ENCODE measurements at places on chromosomes 12 and 14.

DNA sequence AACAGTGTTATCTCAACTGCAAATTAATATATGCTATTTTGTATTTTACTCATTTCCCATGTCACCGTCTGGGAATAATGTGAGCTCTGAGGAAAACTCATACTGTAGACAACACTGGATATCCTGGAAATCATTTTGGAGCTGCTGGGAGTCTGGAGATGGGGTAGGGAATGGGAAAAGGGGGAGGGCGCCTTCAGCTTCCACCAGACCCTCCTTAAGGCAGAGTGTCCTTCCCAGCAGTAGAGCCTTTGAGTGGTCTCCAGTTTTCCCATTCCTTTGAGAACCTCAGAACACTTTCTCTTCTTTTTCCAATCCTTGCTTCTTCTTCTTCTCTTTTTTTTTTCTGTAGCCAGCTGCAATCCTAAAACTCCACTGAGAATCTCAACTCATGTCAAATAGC is 5.4 kb upstream of the LRIG3 start:
- DNase-seq = no peak

DNA sequence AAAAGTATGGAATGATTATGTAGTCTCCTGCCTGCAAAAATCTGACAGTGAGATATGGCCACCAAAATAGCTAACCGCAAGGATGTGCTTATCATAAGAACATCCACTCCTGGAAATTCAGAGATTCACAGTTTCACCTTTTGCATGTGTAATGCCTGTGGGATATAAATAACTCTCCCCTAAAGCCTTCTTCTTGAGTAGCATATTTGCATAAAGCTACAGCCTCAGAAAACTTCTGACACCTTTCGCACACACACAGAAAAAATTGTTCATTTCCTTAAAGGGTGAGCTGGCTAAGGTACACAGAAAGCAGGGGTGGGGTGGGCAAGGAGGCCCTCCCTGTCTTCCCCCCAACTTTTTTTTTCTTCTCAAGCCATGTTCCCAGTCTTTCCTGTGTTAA is 3.1 kb upstream of the IGF1 start:
- no peak for DNase-seq

- DNase-seq = no peak
Observed at GRCh38 chr12:50059440-50060119, 2.2 kb downstream of the ASIC1 start.

- DNase-seq = no peak
Observed at GRCh38 chr12:61871485-61871810, 388.8 kb upstream of the USP15 start.

DNA sequence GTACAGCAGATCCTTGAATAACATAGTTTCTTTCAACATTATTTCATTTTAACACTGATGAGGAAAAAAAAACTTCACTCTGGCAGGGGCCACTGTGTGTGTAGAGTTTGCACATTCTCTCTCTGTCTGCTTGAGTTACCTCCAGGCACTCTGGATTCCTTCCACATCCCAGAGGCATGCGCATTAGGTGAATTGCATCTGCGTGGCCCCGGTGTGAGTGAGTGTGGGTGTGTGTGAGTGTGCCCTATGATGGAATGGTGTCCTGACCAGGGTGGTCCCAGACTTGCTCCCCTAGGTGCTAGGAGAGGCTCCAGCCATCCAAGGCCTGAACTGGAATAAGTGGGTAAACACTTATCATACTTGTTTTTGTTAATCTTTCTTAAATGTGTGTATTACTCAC is 90.6 kb upstream of the LRIG3 start:
- no peak for DNase-seq

DNA sequence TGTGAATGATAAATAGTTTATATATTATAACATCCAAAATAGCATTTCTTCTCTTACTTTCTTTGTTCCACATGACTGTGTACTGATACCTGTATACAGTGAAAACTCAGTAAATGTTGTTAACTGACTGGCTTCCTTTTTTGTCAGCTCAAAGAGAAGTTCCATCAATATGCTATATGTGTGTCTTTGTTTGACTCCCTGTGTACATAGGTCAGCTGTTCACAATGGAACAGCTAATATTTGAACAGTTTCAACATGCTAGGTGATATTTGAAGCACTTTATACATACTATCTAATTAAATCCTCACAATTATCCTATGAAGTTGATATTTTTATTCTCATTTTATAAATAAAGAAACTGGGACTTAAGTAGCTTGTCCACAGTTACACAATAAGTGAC is 15.3 kb upstream of the KICS2 start:
- no peak for DNase-seq

DNA sequence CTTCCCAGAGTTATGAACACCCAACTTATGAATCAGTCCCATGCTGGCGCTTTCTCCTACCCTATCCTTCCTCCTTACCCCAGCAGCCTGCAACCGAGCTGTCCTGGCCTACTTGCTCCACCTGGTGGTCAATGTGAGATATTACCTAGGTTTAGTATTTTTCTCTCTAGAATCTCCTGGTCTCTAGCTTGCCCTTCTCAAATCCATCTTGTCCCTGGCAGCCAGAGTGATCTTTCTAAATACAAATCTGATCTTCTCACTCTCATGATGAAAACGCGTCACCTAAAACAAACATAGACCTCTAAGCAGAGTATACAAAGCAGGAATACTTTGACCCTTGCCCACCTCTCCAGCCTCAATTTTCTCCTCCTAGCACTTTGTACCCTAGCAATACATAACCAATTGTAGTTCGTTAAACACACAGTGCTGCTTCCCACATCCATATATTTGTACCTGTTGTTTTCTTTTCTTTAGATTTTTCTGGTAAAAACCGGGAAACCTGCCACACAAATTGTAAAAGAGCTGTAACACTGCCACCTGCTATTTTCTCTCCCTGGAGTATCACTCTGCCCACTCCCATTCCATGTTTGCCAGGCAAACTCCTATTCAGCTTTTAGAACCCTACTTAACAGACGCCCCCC is 20.0 kb upstream of the TCP11L2 start:
- no peak for DNase-seq

DNA sequence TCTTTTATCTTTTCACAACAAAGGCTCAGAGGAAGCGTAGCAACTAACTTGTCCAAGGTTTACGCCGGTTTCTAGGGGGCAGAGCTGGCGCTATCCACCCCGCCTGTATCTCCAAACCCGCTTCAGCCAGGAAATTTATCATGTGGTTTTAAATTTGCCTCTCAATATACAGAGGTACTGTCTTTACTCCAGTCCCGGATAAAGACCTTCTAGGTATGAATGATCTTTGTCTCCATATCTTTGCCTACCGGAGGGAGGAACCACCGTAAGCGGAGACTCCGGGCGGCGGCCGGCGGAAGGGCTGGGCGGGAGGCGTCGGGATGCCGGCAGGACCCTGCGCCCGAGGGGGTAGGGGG is 693 bp upstream of the RIMKLB start:
- no peak for DNase-seq

- no peak for DNase-seq
Observed at GRCh38 chr12:89250636-89251035, 101.7 kb downstream of the DUSP6 start.

- DNase-seq = no peak
Observed at GRCh38 chr14:98622208-98623051, 649.6 kb downstream of the BCL11B start.

GRCh38 chr12:15196221-15196620 is 25.0 kb downstream of the RERG start:
- DNase-seq = no peak

DNA sequence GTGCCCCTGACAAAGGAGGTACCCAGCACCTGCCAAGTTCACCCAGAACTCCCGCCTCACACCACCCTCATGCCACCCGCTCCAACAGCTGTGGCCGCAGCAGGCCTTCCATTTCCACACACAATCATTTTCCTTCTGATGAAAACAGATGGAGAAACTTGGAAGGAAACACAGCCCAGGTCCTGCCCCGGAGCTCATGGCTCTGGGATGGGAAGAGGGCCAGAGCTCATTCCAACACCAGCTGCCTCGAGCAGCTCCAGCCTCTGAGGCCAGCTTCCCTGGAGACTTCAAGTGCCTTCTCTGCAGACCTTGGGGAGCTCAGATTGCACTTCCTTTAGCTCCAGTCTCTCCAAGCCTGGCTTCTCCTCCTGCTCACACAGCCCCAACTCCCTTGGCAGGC is 55.1 kb upstream of the CMKLR1 start:
- DNase-seq = no peak

DNA sequence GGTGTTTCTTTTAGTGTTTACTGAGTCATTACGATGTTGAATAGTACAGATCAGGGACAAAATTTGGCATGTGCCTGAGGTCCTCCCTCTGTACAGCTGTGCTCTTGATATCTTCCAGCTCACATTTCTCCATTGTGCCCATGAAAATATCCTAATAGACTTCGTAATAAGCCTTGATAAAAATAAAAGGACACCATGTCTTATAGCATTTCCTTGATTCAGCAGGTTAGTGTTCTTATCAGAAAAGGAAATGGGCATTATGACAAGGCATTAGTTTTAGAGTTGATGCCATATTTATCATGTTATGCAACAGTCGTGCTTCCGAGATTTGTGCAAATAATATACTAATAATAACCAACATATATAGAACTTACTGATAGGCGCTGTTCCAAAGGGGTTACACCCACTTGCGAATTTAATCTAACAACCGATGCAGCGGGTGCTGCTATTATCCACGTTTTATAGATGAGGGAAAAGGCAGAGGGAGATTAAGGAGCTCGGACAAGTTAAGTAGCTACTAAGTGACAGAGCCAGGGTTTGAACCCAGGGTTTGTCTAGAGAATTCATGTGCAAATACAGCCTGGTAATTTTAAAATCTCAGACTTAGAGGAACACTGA is 15.1 kb upstream of the WNK1 start:
- DNase-seq = no peak

DNA sequence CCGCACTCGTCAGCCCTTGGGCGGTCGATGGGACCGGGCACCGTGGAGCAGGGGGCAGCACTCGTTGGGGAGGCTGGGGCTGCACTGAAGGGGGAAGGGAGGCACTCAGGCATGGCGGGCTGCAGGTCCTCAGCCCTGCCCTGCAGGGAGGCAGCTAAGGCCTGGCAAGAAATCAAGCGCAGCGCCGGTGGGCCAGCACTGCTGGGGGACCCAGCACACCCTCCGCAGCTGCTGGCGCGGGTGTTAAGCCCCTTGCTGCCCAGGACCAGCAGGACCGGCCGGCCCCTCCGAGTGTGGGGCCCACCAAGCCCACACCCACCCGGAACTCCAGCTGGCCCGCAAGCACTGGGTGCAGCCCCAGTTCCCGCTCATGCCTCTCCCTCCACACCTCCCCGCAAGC is 35.7 kb upstream of the YAF2 start:
- DNase-seq = no peak

- DNase-seq = no peak
Observed at GRCh38 chr14:91231446-91231845, 13.1 kb downstream of the GPR68 start.

DNA sequence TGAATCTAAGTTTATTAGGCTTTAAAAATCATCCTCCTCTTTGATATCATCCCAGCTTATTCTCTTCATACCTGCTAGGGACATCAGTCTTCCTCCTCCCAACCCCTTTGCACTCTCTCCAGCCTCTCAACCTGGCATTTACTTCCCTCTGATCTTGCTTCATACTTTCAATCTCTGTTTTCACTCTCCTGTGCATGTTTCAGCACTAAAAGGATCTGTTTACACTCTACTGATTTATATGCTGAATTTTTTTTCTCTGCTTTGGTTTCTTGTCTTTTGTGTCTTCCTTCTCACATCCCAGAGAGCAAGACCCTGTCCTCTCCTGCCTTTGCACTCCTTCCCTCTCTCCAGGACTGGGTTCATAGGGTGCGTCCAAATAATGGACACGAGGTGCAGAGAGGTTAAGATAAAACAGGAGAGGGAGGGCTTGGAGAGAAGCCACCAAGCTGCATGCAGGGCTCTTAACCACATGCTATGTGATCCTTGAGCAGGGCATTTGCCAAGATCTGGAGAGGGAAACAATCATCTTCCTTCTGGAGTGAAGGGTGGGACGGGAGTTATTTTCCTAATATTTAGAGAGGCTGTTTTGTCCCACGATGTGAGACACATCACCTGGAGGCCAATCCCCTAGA is 3.0 kb upstream of the CISTR start:
- no peak for DNase-seq

GRCh38 chr12:46410495-46410894 is 37.9 kb upstream of the SLC38A2 start:
- no peak for DNase-seq

- no peak for DNase-seq
Observed at GRCh38 chr12:68349220-68349621, 17.1 kb upstream of the MDM1 start.

DNA sequence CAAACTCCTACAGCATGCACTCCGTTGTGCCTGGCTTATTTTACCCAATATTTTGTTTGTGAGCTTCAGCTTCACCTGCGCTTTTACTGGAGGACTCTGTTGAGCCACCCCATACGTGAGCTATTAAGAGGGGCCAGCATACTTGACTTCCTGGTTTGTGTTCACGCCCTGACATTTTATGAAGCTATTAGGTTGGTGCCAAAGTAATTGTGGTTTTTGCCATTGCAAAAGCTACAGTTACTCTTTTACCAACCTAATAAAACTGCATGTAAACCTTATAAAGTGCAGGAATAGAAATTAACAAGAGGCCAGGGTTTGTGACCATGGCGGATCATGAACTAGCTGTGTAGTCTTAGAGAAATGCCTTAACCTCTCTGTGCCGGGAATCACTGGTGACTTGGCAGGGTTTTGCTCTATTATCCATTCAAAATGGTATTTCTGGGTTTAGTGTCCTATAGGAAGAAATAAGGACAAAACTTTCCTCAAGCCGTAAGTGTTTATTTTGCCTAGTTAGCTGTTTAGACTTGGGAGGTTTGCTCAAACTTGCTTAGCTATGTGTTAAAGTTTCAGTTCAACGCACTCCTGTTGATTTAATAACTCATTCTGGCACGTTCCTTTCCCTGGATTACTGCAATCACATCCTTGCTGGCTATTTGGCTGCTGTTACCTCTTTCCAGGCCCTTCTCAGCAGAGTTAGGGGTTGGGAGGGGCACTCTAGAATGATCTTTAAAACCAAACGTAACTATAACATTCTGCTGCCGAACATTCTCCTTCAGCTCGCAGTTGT is 1027.6 kb downstream of the BCL11B start:
- no peak for DNase-seq

- DNase-seq = no peak
Observed at GRCh38 chr12:85279449-85280164, 413 bp upstream of the ALX1 start.

- peak; percentile 6 for DNase-seq
Observed at GRCh38 chr14:57317248-57317833, 48.6 kb downstream of the AP5M1 start.

GRCh38 chr12:80261403-80261802 is 162.1 kb downstream of the OTOGL start:
- no peak for DNase-seq
